ENCODE measurements at places on chromosomes 6 and 20. TPM values are rescaled to one million over a fixed set of nuclear protein-coding genes. Genes with fewer than 3 reads are reported as not detected.

DNA sequence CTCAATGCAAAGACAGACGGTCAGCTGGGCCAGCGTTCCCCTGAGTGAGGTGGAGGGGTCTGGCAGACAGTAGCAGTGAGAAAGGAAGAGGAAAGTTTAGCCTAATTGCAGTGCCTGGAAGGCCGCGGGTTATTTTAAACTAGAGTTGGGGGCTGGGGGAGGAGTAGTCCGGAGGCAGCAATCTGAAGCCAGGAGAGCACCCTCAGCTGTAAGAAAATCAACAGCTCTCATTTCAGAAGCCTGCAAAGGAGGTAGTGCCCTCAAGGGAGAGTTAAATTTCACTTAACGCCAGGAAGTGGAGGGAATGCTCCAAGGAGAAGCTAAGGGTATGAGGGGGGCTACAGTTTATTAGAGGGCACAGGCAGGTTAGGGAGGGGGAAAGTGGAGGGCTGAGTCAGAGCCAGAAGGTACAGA, 26.9 kb downstream of the RING1 start:
- no peaks in the 10 kb centered on the region for H3K36me3 ChIP-seq
- no peak overlapping the region for H3K27ac ChIP-seq
- H3K4me1 ChIP-seq, result no peaks in the 10 kb centered on the region
- no peak for DNase-seq
- H3K4me3 ChIP-seq, result no peak overlapping the region

- no peak overlapping the region for H3K4me3 ChIP-seq
- no peaks in the 10 kb centered on the region for H3K4me1 ChIP-seq
- DNase-seq, result no peak
Observed at GRCh38 chr20:43923322-43923721, 8.7 kb downstream of the TOX2 start.

DNA sequence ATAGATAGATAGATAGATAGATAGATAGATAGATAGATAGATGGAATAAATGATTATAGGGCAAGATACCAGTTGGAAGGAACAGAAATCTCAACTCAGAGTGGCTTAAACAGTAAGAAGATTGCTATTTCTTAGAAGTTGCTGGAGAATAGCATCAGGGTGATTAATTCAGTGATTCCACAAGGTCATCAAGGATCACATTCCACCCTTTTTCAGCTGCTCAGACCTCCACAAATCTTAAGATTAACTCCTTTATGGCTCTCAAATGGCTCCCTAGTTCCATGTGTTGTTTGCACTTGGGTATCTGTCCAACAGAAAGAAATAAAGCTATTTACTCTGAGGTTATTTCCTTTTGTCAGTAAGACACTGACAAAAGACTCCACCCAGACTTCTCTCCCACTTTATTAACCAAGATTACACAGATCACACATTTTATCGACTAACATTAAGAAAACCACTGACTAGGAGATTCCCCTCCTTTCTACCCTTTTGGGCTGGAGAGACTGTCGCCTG, 68.3 kb upstream of the KIF16B start:
- no peaks in the 10 kb centered on the region for H3K36me3 ChIP-seq
- no peak overlapping the region for H3K27ac ChIP-seq

GRCh38 chr20:61573415-61574305, 321.6 kb downstream of the CDH4 start:
- H3K36me3 ChIP-seq, result no peaks in the 10 kb centered on the region
- no peak for DNase-seq
- no peak overlapping the region for H3K4me3 ChIP-seq

DNA sequence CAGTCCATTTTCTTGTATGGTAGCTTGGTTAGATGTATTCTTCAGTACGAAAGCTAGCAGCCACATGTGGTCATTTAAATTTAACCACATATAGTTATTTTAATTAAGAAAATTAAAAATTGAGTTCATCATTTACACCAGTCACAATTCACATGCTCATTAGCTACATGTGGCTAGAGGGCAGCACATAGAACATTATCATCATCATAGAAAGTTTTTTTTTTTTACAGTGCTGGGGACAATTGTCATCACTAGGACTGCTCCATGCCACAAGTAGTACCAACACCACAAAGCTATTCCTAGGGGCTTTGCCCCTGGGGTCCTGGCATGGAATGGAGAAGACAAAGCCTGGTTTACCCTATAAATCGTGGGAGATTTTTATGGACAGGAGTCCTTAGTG, 30.5 kb downstream of the PLCB4 start:
- DNase-seq, result no peak
- H3K4me3 ChIP-seq, result no peak overlapping the region
- no peak overlapping the region for H3K27ac ChIP-seq
- no peaks in the 10 kb centered on the region for H3K4me1 ChIP-seq
- no peaks in the 10 kb centered on the region for H3K27me3 ChIP-seq

DNA sequence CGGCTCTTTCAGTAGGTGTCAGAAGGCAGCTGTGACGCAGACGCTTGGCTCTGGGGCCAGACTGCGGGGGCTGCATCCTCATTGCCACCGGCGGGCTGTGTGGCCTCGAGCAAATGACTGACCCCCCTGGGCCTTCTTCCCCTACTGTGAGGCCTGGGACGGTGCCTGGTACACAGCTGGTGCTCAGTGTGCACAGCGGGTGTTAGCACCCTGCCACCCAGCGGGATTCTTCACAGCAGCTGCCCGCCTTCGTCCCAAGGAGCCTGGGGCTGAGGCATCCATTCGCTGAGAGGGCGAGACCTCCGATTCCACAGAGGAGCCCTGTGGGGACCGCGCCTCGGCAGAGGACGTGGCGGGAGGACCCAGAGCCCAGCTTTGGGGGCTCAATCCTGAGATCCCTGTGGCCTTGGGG, 10.6 kb downstream of the SLCO4A1 start:
- peaks cover 33% of the 10 kb centered on the region for H3K4me1 ChIP-seq
- DNase-seq, result no peak
- no peak overlapping the region for H3K4me3 ChIP-seq
- peaks cover 6% of the 10 kb centered on the region for H3K36me3 ChIP-seq
- no peaks in the 10 kb centered on the region for H3K27me3 ChIP-seq

DNA sequence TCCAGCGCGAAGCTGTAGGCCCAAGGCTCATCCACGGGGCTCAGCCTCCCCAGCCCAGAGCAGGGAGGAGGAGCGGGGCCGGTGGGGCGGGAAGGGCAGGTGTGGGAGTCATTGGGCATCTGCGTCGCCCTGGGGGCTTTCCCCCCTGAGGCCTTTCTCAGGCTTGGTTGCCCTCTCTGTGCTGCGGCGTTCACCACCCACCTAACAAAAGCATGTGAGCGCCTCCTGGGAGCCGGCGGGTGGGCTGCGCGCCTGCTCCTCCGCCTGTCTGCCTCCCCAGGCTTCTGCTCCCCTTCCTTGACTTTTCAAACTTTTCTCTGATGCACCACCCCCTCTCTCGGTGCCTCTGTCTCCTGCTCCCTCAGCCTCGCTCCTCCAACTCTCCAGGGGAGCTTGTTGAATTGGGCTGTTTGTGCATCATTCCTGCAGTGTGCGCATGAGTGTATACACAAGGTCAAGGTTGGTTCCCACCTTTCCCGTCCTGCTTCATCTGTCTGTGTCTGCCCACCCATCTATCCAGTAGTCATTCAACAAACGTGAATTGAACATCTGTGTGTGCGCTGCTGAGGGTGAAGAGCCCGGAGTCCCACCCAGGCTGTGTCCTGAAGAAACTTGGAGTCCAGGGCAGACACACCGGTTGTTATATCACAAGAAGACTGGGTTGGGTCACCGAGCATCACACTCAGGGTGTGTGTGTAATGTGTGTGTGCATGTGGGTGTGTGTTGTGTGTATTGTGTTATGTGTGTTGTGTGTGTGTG, 82.4 kb upstream of the NNAT start:
- no peaks in the 10 kb centered on the region for H3K36me3 ChIP-seq
- peaks cover 15% of the 10 kb centered on the region for H3K4me1 ChIP-seq
- no peak overlapping the region for H3K4me3 ChIP-seq
- H3K27me3 ChIP-seq, result peaks cover 23% of the 10 kb centered on the region
- H3K27ac ChIP-seq, result no peak overlapping the region
- DNase-seq, result no peak

GRCh38 chr6:43983632-43984031, 143.6 kb downstream of the MRPL14 start:
- H3K36me3 ChIP-seq, result no peaks in the 10 kb centered on the region
- DNase-seq, result peak; percentile 55
- no peak overlapping the region for H3K27ac ChIP-seq
- peaks cover 96% of the 10 kb centered on the region for H3K27me3 ChIP-seq

DNA sequence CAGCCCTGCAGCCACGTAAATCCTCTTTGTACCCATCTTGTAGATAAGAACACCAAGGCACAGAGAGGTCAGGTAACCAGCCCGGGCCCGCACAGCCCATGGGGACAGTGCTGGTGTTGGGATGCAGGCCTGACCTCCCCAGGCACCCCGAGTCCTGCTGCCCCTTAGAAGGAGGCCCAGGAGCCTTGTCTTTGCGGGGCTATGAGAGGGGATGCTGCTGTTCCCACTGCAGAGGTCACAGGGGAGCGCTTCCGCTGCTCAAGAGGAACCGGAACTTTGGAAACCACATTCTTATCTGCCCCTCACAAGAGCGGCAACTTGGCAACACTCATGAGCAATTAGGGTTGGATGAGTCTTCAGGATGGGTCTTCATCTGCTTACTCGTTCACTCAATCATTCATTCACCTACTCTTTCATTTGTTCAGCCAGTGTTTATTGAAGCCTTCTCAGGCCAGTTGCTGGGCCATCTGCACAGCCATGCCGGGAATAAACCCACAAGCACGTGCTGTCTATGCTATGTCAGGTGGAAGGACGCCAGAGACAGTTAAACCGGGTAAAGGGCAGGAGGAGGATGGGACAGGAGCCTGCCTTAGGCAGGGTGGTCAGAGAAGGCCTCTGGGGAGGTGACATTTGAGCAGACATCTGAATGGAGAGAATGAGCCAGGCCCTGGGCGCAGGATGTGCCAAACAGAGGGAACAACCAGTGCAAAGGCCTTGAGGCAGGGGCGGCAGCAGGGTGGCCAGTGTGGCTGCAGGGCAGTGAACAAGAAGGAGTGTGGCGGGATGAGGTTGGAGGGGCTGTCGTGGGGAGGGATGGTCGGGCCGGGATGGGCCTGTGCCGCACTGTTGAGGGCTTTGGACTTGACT, 60.8 kb downstream of the RBM38 start:
- no peaks in the 10 kb centered on the region for H3K36me3 ChIP-seq
- peaks cover 54% of the 10 kb centered on the region for H3K27me3 ChIP-seq
- peaks cover 3% of the 10 kb centered on the region for H3K4me1 ChIP-seq
- no peak overlapping the region for H3K4me3 ChIP-seq
- no peak for DNase-seq
- no peak overlapping the region for H3K27ac ChIP-seq

- no peaks in the 10 kb centered on the region for H3K4me1 ChIP-seq
- H3K4me3 ChIP-seq, result no peak overlapping the region
- DNase-seq, result no peak
- no peaks in the 10 kb centered on the region for H3K27me3 ChIP-seq
- no peaks in the 10 kb centered on the region for H3K36me3 ChIP-seq
Observed at GRCh38 chr6:86148586-86148985, 505.9 kb upstream of the SYNCRIP start.

- peaks cover 21% of the 10 kb centered on the region for H3K36me3 ChIP-seq
- H3K27ac ChIP-seq, result peak overlapping the region; percentile 52
- H3K27me3 ChIP-seq, result no peaks in the 10 kb centered on the region
- peak; percentile 51 for DNase-seq
- no peak overlapping the region for H3K4me3 ChIP-seq
Observed at GRCh38 chr6:119308991-119309657, 40.4 kb downstream of the MAN1A1 start.

DNA sequence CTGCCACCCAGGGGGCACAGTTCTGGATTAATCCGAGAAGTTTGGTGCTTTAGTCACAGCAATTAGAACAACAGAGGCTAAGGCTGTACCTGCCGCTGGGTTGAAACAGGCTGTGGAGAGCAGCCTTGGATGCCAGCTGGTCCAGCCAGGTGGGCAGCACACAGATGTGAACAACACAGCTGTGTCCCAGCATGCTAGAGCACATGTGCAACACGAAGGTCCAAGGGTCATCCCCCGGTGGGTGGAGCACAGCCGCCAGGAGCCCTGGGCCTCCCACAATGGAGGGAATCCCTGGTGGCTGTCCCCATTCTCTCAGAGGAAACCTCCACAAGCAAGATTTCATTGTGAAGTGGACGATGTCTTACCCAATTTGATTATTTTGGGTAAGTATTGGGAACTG, 99.2 kb upstream of the SYNDIG1 start:
- H3K36me3 ChIP-seq, result no peaks in the 10 kb centered on the region
- peaks cover 16% of the 10 kb centered on the region for H3K27me3 ChIP-seq
- H3K4me3 ChIP-seq, result no peak overlapping the region
- peak; percentile 35 for DNase-seq

GRCh38 chr6:36623547-36624459, 29.6 kb downstream of the SRSF3 start:
- no peak overlapping the region for H3K27ac ChIP-seq
- peaks cover 30% of the 10 kb centered on the region for H3K4me1 ChIP-seq
- H3K36me3 ChIP-seq, result no peaks in the 10 kb centered on the region
- H3K4me3 ChIP-seq, result no peak overlapping the region
- peak; percentile 77 for DNase-seq

Gene LSM2
- total RNA-seq, result 90.5 TPM

Gene SLC16A10
- total RNA-seq, result 11.3 TPM

Gene TSBP1
- total RNA-seq, result not detected

Gene MYH7B
- total RNA-seq, result 0.18 TPM

Gene NPEPL1
- 4.1 TPM for total RNA-seq

All from HepG2 (cell line).